ENCODE measurements at places on chromosomes 11 and 22.

DNA sequence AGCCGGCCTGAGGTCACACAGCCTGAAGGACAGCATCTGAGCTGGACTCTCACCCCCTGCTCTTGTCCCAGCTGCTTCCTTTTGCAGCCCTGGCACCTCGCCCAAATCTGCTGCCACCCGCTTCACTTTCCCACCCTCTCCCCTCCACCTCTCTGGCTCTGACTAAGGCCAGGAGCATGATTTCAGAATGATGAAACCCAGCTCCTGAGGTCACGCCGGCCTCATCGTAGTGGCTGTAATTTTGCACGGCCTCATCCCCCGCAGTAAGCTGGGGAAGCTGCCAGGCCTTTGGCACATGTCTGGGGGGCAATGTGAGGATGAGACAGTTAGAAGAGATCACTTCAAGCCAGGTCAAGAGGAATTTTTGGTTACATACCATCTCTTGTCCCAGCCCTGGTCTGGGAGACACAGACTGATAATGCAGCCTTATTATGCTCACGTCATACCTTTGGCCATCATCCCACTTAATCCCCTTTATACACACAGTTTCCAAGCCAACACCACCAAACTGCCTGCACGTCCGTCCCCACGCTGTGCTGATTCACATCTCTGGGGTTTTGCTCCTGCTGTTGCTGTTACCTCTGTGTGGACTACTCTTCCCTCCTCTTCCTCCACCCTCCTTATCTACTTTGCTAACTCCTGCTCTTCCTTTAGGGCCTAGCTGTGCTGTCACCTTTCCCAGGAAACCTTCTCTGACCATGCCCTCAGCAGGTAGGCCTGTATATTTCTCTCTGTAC is 58.1 kb downstream of the CHRDL2 start:
- no peak for DNase-seq

GRCh38 chr11:96091476-96091875 is 167.6 kb upstream of the MTMR2 start:
- no peak for DNase-seq

DNA sequence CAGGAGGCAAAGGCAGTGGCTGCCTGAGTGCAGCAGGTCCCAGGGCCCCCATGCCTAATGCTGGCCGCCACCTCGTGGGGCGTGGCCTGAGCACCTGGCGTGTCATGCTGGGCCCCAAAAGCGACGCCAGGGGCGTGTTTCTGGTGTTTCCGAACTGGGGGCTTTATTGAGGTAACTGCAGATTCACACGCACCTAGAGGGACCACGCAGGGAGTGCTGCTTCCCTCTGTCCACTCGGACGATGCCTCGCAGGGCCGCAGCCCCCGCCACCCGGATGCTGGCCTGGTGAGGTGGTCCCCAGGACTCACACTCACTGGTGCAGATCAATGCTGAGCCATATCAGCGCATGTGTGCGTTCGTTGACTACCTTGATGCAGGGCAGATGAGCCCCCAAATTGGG is 736.2 kb downstream of the BRD1 start:
- DNase-seq: no peak

DNA sequence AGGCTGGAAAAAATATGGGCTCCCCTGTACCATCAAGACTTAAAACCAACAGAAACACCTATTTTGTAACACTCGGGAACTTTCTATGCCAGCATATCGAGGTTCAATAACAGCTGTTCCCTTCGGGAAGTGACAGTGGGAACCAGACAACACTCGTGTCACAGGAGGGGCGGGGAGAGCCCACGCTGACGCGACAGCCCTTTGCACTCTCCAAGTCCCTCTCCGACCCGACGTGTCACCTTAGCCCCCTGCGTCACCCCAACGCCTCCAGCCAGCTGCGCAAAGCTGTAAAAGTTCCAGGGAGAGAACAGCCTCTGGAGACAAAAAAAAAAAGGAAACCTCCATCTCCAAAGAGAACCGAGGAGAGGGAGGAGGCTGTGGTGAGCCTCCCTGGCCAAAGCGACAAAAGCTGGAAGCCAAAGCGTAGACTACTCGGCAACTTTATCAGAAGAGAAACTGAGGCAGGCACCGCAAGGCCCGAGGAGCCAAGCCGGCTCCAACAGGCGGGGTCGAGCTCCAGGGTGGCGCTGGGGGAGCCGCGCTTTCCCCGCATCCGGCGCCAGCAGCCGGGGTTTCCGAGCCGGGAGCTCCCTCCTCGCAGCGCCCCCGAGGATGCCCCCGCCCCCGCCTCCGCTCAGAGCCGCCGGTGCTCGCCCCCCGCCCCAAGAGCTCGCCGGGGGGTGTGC is 751 bp downstream of the ARFGAP3 start:
- DNase-seq: peak; percentile 85

DNA sequence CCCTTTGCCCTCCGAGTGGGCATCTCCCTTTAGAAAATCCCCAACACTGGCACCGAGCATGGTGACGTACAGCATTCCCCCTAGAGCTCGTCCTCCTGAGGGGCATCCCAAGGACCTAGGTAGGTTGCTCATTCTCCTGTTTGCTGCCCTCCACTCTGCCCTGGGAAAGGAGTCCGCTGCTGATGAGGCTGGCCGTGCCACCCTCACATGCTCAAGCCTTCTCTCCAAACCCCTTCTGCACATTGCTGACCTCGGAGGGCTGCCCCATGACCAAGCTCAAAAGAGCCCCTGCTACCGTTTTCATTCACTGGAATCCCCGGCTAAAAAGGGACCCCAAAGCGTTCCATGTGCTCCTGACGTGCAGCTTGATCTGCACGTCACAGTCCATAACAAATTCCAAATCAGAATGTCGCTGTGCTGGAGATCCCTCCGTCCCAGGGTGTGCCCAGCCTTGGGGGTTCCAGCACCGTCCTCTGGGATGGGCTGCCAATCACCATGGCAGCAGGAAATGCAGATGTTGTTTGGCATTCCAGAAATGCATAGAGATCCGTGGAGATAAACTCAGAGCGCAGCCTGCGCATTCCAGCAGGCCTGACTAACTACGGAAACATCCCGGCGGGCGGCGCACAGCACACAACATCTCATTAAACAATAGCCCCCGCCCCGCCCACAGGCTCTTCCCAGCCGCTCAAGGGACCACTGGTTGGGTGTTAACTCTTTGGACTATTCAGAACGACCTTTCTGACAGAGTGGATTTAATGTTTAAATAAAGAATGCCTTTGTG is 26.3 kb upstream of the GNB1L start:
- DNase-seq: no peak

- DNase-seq: no peak
Observed at GRCh38 chr11:128361451-128362020, 225.8 kb downstream of the ETS1 start.

- DNase-seq: no peak
Observed at GRCh38 chr11:106998116-106998915, 20.0 kb downstream of the GUCY1A2 start.

DNA sequence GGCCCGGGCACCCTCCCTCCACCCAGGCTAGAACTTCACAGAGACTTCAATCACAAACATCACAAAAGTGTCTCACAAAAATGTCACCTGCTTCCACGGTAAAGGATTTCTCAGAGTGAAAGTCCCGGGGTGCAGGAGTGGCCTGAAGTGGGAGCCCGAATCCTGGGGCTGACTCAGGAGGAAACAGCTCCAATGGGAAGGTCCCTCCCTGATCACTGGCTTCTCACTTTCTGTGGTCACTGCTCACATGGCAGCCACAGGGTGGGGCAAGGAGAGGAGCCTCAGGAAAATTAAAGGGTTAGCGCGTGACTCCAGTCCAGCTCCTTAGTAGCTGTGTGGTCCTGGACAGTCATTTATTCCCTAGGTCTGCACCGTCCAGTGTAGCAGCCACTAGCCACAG is 564.5 kb upstream of the B3GAT1 start:
- no peak for DNase-seq

- DNase-seq: no peak
Observed at GRCh38 chr22:25702571-25703167, 39.3 kb upstream of the MYO18B start.

DNA sequence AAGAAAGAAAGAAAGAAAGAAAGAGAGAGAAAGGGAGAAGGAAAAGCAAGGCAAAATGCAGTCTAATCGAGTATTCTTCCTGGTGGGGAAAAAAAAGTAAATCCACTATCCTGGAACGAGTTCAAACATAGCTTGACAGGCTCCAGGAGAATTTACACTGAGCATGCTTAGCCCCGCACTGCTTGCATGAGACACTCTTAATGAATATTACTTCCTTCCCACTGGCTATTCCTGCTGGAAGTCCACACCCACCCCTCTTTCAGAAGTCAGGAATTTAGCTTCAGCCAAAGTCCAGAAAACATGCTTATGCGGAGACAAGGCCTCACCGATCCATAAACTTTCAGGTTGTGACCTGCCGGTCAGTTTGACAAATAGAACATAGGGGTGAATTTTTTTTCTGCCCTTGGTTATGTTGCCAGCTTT is 251.8 kb upstream of the BLID start:
- no peak for DNase-seq

DNA sequence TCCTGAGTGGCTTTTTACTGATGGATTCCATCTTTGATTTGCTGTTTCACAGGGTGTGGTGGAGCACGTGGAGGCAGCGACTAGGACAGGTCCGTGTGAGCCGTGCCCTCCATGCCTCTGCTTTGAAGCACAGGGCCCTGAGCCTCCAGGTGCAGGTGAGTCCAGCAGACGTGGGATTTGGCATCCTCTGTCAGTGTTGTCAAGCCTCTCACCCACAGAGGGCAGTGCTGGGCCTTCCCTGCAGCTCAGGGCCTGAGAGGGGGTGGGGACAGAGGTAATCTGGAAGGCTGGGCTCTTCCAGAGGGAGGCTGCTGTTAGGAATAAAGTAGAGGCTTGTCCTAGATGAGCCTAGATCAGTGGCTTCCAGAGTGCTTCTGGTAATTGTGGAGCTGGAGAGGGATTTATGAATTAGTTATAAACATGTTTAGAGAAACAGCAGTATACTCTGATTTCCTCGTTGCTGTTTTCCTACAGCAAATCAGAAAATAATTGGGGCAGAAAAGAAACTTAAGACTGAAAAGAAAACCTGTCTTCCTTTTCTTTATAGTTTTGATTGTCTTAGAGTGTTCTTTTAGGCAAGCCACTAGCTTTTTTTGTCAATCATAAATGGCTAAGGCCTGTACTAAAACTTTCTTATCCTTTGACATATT is 65.0 kb downstream of the SFI1 start:
- peak; percentile 64 for DNase-seq

- peak; percentile 84 for DNase-seq
Observed at GRCh38 chr11:3165152-3165705, at the start of gene OSBPL5. TSS of gene OSBPL5 (minus strand) at chr11:3165310. CDS start at chr11:3129148, 36,162 bp downstream.

- no peak for DNase-seq
Observed at GRCh38 chr11:122863704-122864326, 18.7 kb upstream of the JHY start.

GRCh38 chr11:26703411-26704191 is 18.3 kb downstream of the SLC5A12 start:
- no peak for DNase-seq

GRCh38 chr22:39253435-39254070 is 8.8 kb upstream of the PDGFB start:
- DNase-seq: no peak

DNA sequence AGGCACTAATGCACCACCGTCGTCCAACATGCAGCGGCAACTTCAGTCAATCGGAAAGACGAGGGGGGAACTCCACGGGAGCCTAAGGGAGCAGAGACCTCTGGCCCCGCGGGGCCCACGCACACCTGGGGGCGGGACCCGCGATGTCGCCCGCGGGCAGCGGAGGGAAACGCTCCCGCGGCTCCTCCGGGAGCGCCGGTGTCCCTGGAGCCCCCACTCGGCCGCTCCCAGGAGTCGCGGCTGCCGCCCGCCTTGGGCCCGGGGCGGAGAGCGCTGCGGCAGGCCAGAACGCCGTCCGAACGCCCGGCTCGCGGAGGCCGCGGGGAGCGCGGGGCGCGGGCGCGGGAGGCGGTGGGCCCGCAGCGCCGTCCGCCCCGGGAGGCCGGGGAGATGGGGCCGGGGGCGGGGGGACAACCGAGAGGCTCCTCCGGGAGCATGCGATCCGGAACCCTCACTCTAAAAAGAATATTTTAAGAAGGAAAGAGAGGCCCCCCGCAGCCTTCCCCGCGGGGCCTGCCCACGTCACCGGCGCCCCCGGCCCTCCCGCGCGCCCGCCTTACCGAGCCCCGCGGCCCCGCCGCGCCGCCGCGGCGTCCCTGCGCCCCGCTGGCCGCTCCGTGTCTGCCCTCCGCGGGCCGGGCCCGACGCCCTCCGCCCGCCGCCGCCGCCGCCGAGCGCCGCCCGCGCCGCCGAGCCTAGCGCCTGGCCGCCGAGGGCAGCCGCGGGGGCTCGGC is 86.6 kb upstream of the ARHGAP32 start:
- DNase-seq: no peak

DNA sequence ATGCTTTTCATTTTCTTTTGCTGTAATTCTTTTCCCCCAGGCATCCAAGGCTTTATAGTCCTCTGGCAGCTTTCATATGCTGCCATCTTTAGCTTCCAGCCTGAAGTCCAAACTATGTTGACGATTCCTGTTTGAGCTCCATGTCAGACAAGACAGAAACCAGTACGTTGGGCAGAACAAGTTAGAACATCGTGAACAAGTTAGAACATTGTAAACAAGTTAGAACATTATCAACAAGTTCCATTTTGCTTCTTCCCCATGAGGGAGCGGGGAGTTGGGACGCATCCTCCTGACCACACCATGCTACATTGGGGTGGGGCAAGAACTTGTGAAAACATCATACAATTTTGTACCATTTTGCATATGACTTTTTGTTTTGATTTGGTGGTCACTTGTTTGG is 23.9 kb downstream of the GLB1L2 start:
- no peak for DNase-seq

DNA sequence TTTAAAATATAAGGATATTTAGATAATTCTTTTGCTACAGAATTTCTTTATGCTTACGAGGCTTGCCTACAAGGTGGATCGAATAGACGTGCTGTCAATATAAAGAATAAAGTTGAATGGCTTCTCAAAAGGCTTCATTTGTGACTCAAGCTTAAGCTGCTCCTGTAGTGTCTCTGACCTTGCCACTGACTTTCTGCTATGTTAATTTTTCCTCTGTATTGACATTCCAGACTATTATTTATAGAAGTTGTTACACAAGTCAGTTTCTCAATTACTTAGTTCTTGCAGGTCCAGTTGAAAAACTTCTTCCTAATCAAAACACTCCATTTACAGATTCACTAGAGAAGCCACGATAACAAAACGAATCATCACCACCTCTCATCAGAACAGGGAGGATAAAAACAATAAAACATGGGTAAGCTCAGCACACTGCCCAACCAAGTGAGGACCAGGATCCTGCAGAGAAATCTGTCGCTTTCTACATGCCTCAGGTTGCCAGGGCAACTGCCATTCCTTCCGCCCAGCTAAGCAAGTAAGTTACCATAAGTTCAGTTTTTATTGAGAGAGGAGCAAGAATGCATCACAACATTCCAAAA is 39.0 kb upstream of the CHKA start:
- no peak for DNase-seq

GRCh38 chr11:44849424-44849823 is 101.3 kb downstream of the TP53I11 start:
- DNase-seq: no peak

GRCh38 chr22:24699876-24700275 is 74.6 kb downstream of the PIWIL3 start:
- no peak for DNase-seq

- no peak for DNase-seq
Observed at GRCh38 chr11:45881708-45882368, 3.6 kb upstream of the MAPK8IP1 start.

Measured in natural killer cell treated with Interleukin-12 subunit alpha and Interleukin-12 subunit beta and Interleukin-15 and Interleukin-18, amount 100 ng/mL, for 72 hours (primary cell).